Activated T-cell treated with anti-CD3 and anti-CD28 coated beads for 1 hour (primary cell): ENCODE measurements at places on chromosomes 11 and 22.

GRCh38 chr22:44147821-44148574, 32.7 kb upstream of the PARVG start:
- no peak for DNase-seq

DNA sequence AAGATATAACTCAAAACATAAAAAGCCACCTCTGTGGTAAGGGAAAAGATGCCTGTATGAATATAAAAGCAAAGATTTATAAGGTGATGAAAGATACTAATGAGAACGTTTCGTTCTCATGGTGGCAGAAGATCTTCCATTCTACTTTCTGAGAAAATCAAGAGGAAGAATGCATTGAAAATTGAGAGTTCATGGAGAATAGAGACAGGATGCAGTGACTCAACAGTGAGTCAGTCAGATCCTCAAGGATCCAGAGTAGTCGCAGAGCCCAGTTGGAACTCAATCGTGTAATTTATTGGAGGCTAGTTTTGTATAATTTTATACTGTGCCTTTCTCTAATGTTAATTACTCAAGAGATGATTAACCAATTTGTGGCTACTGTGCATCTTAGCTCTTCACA, 73.3 kb downstream of the ENTHD1 start:
- no peak for DNase-seq

- DNase-seq = no peak
These were observed 1.1 kb downstream of the GVQW3 start for GRCh38 chr11:76382209-76382608.

DNA sequence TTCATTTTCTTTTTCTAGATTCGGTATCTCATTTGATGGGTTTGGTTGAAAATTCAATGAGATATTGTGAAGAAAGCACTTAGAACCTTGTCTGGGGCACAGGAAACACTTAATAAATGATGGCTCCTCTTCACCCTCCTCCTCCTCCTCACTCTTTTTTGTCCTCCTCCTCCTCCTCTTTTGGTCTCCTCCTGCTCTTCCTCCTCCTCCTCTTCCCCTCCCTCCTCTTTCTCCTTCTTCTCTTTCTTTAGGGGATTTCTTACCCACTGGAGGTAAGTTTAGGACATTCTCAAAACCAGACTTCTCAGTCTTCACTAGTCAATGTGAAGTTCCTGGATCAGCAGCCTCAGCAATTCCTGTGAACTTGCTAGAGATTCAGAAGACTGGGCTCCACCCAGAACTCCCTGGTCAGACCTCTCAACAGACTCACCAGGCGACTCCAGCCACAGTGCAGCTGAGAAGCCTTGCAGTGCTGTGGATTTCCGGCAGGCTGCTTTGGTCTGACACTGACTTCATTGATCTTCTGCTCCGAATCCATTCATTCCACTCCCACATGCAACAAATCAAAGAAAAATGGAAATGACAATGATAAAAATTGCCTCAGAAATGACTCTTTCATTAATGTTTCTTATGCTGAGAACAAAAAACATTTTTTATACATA, 368.6 kb upstream of the B3GAT1 start:
- no peak for DNase-seq

DNA sequence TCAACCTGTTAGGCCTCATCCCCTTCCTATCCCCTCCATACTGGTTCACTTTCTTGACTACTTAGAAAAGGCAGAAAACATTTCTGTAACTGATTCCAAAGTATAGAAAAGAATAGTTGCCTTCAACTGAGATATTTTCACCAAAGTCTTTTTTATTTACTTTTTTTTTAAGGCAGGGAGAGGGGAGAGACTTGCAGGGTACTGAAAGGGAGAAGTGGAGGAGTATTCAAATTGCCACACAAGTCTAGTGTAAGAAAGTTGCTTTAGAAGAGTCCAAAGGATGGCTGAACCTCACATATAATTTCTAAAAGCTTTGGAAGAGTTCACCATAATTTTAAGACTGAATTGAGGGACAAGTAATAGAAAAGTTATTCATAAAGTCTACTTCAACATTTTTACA, 6.3 kb downstream of the PHF21A start:
- no peak for DNase-seq

DNA sequence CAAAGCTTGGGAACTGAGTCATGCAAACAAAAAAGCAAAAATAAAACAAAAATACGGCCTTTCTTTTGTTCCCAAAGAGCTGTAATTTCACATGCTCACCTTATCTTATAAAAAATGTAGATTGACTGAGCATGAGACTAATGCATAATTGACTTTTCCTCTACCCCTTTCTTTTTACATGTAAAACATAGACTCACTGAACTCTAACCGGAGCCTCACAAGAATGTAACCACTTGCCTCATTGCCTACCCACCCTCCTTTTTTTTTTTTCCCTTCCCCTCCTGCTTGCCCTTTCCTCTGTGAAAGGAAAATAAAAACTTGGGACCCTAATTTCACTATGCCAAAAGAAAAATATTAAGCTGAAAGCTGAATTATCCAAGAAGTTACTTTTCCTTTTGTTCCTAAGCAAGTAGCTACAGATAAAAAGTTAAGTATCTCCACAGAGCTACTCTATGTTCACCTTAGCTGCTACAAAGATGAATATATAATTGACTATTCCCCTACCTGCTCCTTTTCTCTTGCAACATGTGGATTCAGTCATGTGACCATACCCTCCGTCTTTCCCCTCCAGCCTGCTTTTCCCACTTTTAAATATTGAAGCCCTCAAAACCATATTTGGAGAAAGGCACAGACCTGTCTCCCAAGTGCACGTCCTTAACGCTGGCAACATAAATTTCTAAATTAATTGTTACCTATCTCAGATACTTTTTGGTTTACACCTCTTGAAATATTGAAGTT, 39.6 kb upstream of the WEE1 start:
- DNase-seq = no peak

- DNase-seq = no peak
These were observed 526 bp downstream of the TPST2 start for GRCh38 chr22:26589367-26589844.

DNA sequence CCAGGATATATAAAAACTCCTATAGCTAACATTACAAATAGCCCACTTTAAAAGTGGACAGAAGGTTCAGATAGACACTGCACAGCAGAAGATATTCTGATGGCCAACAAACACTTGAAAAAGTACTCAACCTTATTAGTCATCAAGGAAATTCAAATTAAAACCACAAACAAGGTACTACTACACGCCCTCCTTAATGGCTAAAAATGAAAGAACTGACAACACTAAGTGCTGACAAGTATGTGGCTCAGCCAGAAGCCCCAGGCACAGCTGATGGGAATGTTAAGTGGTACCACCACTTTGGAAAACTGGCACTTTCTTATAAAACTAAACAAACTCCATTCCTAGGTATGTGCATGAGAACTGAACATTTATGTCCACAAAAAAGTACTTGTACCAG, 320.1 kb downstream of the TBC1D22A start:
- DNase-seq = no peak

GRCh38 chr11:85756401-85757200, 54.3 kb downstream of the SYTL2 start:
- DNase-seq = no peak

DNA sequence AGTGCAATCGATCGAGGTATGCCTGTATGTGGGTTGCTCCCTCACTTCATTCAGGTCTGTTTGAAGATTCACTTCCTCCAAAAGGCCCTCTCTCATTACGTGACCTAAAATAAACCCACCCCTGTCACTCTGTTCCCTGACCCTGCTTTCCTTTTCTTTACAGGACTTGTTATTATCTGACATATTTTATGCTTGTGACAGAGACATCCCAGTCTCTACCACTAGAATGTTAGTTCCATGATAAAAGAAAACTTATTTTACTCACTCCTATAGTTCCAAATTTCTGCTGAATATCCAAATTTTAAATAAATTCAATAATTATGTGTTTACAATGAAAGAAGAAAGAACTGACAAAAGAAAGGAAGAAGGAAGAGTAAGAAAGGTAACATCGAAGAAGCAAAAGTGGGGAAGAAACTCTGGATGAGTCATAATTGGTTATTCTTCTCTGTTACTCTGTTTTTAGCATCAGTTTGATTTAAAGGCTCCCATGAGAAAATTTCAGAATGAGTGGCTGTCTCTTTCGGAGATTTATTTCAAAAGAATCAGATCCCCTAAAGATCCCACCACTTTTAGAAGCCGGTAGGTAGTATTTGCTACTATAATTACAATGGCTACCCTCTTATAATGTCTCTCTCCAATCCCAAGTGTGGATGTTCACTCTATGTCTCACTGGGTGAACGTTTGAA, 33.5 kb downstream of the ENTHD1 start:
- DNase-seq = no peak

GRCh38 chr22:41668971-41669911, 19.4 kb downstream of the SNU13 start:
- no peak for DNase-seq

GRCh38 chr22:37117092-37117491, 7.6 kb upstream of the TMPRSS6 start:
- no peak for DNase-seq

GRCh38 chr11:2591805-2592204, 108.0 kb downstream of the KCNQ1OT1 start:
- DNase-seq = no peak

GRCh38 chr11:12235947-12236743, 125.8 kb downstream of the MICAL2 start:
- peak; percentile 11 for DNase-seq

DNA sequence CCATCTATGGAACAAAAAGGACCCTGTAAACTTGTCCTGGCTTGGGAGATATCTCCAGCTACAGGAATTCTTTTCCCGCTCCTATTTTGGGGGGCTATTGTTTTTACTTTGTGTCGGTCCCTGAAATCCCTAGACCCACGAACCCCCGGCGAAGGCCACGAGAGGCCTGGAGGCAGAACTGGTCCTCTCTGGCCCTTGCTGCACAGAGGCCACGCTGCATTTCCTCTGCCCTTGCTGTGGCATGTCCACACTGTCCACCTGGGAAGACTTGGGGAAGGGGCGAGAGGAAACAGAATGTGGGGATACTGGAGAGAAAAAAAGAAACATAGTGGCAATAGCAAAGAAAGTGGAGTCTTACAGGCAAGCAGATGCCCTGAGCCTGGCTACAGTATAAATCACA, 2.3 kb upstream of the ANO1 start:
- DNase-seq = no peak

GRCh38 chr22:25131198-25131887, 68.3 kb upstream of the CRYBB3 start:
- DNase-seq = no peak

DNA sequence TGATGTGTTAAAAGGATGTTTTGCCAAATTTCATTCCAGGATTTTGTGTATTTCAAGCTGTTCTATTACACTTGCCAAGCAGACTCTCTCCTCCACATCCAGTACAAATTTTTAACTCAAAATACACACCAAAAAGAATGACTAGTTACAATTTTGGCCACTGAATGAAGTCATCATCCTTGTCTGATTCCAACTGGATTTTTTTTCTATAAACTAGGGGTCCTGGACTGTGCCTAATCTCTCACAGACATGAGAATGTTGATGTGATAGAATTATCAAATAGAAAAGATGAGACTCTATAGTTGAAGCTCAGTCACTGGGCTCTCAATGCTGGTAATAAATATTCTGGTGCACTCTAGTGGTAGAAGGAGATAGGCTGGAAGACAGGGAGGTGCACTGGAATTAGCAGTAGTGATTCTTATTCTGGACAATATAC, 85.8 kb downstream of the FANCF start:
- no peak for DNase-seq

- no peak for DNase-seq
These were observed 105.0 kb upstream of the SESN3 start for GRCh38 chr11:95335989-95336388.

GRCh38 chr11:108959105-108959761, 294.4 kb downstream of the DDX10 start:
- no peak for DNase-seq

GRCh38 chr11:103091064-103091800, 728 bp downstream of the DCUN1D5 start:
- DNase-seq = peak; percentile 10
